ENCODE measurements at places on chromosomes 1 and 21. TPM values are rescaled to one million over a fixed set of nuclear protein-coding genes. Genes with fewer than 3 reads are reported as not detected.

- peak; percentile 54 for DNase-seq
These were observed 55.2 kb upstream of the TARBP1 start for GRCh38 chr1:234533975-234534876.

FCER1G gene
- 194 TPM for total RNA-seq

- no peak for DNase-seq
These were observed 168.8 kb upstream of the PLXNA2 start for GRCh38 chr1:208413006-208413405.

GRCh38 chr1:27568300-27569087, 35.5 kb downstream of the AHDC1 start:
- peak; percentile 99 for DNase-seq

GBP5 gene
- 4.1 TPM for total RNA-seq

GRCh38 chr1:24491577-24492360, 10.9 kb upstream of the RCAN3 start:
- no peak for DNase-seq

DNA sequence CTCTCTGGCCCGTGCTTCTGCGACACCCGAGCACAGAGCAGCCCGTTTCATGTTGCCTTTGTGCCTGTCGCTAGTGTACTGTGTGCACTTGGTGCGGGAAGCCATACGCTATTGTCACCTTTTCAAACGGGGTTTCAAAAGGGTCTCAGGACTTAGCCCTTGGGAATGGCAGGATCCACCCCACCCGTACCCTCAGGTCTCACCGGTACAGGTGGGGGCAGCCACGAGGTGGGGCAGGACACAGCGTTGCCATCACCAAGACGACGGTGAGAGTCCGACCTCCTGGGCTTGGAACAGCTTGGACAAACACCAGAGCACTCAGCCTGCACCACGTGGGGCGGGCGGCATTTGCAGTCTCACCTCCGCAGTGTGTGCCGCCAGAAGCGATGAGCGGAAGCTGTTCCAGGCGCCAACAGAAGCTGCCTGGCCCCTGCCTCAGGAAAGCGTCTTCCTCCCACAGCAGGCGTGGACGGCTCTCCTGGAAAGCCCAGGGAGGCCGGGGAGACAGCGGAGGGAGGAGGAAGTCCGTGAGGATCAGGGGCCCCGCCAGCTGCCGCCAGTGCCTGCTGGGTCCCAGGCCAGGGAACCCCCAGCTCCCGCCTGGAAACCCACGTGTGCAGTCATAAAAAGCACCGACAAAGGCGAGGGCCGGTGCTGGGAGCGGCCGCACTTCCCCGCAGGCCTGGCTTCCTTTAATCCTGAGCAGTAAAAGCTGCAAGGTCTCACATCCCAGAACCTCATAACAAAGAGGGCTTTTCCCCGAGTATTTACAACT, 131.3 kb upstream of the ARHGEF16 start:
- DNase-seq, result peak; percentile 88

WDR77 gene
- total RNA-seq, result 24.8 TPM

GRCh38 chr1:82215853-82216175, 415.1 kb downstream of the ADGRL2 start:
- no peak for DNase-seq

NUF2 gene
- total RNA-seq, result 6.3 TPM

CNTN2 gene
- total RNA-seq, result not detected

DNA sequence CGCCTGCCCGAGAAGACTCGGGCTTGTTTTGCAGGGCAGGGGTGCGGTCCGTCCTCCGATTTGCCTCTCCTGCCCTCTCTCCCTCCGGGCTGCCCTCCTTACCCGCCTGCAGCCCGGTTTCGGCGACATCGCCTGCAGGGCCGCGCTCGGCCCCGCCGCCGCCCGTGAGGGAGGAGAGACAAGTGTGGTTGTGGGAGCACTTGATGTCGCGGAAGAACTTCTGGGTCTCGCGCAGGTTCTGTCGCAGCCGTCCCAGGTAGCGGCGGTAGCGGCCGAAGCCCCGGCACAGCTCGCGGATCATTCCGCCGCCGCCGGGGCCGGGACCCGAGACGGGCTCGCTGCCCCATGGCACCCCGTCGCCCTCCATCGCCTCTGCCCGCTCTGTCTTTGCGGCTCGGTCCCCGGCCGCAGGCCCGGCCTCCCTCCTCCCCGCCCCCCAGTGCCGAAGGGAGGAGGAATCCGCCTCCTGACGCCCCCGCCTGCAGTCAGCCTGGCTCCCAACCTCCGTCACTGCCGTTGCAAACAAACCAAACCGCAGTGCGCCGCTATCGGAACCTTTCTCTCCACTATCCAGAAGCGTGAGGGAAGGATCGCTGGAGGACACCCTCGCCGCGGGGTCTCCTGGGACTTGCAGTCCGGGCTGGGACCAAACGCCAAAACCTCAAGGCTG, at the start of gene DSTYK:
DSTYK (minus strand) TSS at position 534 of the 670 bp plus-strand sequence; CDS start at position 367, 167 bp downstream.
- DNase-seq, result peak; percentile 95

GRCh38 chr1:151537112-151537511, 3.0 kb upstream of the TUFT1 start:
- no peak for DNase-seq

GRCh38 chr1:162083273-162083672, 13.8 kb downstream of the NOS1AP start:
- DNase-seq, result no peak

GRCh38 chr1:171017426-171017825, 73.3 kb upstream of the FMO3 start:
- DNase-seq, result no peak

DNA sequence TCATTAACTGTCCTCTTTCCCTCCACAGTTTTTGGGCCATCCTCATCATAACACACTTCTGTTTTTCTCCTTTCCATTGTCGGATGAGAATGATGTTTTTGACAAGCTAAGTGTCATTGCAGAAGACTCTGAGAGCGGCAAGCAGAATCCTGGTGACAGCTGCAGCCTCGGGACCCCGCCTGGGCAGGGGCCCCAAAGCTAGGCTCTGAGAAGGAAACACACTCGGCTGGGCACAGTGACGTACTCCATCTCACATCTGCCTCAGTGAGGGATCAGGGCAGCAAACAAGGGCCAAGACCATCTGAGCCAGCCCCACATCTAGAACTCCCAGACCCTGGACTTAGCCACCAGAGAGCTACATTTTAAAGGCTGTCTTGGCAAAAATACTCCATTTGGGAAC, 28.6 kb upstream of the IFNAR1 start:
- DNase-seq, result no peak

DNA sequence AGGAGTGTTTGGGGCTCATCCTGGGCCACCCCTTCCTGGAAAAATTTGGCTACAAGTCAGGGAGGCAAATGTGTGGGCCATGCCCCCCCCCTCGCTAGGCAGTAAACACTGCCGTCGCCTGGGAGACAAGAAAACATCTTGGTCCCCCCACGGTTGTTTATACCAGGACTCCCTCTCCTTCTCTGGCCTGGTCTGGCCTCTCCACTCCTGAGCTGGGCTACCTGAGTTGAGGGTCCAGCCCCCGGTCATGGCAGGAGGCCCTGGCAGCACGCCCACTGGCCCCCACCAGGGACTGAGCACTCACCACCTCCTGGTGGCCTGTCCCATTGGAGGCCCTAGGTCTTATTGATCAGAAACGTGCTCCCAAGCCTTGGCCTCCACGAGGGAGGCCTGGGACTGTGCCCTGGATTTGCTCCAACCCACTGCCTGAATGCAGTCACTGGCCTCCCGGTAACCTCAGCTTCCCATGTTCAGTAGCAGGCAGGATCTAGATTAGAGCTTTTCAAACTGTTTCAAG, 15.8 kb downstream of the KCNQ4 start:
- DNase-seq, result no peak

GRCh38 chr1:36383240-36383639, 2.5 kb downstream of the STK40 start:
- DNase-seq, result no peak

GRCh38 chr1:237873487-237874211, 17.1 kb downstream of the ZP4 start:
- DNase-seq, result no peak

DNA sequence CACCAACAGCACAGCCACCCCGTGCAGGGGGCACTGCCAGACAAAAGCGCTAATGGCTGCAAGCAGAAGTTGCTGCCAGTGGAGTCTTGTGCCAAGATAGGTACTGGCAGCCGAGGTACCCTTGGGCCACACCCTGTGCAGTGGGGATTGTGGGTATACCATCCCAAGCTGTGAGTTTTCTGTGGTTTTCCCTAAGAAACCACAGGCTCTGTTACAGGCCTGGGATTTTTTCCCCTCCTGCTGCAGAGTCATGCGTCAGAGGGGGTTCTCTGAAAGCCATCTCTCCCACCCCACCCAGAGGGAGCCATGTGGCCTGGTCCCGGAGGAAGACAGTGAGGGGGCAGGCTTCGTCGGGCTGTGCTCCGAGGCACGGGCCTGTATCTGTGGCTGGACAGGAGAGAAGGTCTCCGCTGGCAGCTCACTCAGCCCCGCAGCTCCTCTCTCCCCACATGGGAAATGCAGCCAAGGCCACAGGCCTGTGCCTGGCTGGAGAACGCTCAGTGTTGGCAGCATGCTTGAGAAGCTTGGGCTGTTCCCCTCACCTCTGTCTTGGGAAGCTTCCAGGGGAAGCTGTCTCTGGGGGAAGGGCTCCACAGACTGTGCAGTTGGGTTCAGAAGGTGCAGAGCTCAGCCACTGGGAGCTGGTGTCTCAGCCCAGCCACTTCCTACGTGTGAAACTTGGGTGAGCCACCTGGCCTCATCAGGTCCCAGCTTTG, 42.5 kb downstream of the NEK2 start:
- DNase-seq, result no peak

DNA sequence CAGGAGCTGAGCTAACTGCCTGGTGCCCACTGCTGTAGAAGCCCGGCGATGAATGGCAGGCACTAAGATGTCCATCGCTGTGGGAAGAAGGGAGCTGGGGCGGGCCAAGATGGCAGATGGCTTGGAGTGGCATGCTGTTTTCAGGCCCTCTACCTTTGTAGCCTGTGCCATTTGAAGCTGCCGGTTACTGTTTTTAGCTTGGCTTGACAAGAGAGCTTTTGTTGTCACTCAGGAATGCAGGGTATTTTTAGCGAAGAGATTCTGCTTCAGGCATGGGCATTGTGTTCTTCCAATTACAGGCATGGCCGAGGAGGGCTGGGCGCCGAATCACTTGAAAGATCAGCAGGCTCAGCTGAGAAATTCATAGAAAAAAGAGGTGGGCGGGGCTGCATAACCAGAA, 348.7 kb downstream of the RPS6KC1 start:
- DNase-seq, result no peak

KIF14 gene
- total RNA-seq, result 0.78 TPM

DNA sequence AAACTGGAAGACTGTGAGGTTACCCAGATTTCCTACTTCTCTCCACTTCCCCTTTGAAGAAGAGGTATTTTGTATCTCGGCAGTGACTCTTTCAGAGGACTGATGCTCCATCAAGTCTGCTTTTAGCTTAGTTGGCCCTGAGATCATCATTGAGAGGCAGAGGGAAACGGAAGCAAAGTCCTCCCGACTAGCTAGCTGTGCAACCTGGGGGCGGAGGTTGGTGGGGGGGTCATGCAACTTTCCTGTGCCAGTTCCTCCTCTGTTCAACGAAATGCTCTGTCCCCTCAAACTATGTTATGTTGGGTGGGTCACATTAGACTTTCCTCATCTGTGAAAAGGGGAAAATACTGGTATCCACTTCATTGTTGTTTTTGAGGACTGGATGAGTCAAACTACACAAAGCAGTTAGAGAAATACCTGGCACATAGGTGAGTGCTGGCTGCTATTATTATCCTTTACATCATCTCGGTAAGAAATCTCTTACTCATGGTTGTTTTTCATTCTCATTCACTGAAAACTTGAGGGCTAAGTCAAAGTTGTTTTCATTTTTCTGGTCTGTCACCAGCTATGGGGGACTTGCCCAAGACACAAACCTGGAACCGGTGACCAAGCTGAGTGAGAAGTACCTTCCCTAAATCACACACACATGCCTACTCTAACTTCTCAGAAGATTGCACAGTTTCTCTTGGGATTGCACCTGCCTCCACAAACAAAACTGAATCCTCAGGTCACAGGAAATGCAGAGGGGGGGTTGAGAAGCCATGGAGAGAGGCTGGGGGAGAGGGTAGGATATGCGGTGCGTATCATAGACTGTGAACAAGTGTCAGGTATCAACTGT, 83.3 kb downstream of the ABCA4 start:
- no peak for DNase-seq

TTC13 gene
- 18.6 TPM for total RNA-seq

DNA sequence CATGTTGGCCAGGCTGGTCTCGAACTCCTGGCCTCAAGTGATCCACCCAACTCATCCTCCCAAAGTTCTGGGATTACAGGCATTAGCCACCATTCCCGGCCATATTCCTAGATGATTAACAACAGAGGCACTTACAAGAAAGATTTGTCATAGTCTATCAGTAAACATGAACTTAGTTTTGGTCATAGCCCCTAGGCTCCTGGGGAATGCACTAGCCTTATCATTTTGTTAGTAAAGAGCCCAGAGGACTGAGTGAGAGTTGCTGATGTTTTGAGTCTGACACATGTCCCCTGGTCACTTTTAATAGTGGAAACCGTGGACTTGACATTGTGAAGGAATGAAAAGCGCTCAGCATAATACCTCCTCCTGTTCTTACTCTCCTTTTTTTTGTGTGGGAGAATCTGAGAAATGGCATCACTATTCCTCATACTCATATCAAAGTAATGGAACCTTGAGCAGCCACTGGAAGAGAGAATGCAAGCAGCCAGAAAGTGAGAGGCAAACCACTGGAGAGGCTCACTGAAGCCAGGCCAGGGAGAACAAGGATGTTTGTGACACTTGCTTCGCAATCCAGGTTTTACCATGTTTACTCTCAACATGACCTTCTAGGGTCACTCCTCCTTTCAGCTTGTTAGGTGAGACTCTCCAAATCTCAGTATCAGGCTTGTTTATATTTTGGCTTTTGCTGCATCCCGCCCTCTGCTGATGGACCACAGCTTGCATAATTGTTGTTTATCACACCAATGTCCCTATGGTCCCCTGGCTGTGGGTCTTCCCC, 14.8 kb downstream of the ATP1B1 start:
- no peak for DNase-seq

DNA sequence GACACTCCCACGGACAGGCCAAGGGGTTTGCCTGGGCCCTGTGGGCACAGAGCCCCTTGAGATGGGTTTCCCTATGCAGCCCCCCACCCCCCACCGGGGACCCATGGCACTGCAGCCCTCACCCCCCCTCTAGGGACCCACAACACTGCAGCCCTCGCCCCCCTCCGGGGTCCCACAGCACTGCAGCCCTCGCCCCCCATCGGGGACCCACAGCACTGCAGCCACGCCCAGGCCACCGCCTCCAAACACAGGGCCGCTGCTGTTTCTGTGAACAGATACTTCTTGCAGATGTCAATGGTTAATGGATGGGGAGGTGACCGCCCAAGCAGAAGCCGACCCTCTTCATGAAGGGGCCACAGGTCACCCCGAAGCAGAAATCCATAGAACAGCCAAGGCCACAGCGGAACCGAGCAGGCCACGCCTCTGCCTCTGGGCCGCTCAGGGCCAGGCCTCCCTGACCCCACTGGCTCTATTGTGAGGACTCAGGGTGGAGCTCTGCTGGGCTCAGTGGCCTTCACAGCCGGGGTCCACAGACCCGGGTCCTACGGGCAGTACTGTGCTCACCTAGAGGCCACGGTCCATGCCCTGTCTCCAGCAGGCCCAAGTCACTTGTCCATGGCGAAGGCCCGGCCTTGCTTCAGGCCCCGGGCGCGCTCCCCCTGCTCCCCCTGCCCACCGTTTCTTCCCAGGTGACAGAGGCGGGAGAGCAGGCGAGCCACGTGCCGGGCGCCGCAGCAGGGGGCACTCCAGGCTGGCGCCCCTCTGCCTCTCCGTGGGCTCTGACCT, 4.1 kb upstream of the POFUT2 start:
- DNase-seq, result no peak

- DNase-seq, result no peak
These were observed 19.4 kb downstream of the ATP2B4 start for GRCh38 chr1:203645996-203646395.

GRCh38 chr1:83026745-83027144, 972.2 kb downstream of the TTLL7 start:
- no peak for DNase-seq

TMEM82 gene
- total RNA-seq, result not detected

Data from upper lobe of left lung (tissue), 6 donors.